ENCODE measurements at places on chromosomes 12 and 14. TPM values are rescaled to one million over a fixed set of nuclear protein-coding genes. Genes with fewer than 3 reads are reported as not detected.
A peak's percentile ranks its signal among the peaks of the same experiment; 100 is the strongest.

Gene NOVA1
- polyA plus RNA-seq: not detected

Gene TAS2R43
- not detected for polyA plus RNA-seq

DNA sequence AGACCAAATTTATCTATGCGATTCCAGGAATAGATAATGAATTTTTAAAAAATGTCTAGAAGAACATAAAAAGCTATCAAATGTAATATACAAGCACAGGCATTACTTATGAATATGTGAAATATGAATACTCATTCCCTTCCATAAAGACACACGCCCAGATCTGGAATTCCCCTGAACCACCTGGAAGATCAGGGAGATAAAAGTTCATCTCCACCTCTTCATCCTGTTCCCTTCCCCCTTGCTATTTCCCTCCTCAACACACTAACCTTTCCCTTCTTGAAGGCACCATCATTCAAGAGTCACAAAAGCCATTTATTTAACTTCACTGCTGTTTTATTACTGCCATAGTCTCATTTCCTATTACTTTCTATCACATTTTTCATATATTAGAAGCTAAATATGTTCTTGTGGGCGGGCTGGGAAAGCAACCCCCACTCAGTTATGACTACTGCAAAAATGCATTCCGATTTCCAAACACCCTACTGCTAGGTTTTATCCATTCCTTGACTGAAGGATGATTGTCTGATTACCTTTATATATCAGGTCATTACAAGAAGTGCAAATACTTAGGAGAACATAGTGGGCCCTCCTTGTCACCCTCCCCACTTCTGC lies 16.1 kb downstream of the FGD6 start:
- H3K36me3 ChIP-seq: no peaks in the 10 kb centered on the region
- no peak for DNase-seq
- H3K27me3 ChIP-seq: no peaks in the 10 kb centered on the region
- H3K4me1 ChIP-seq: peaks cover 18% of the 10 kb centered on the region

GRCh38 chr14:91125801-91126200 lies 11.9 kb downstream of the DGLUCY start:
- no peaks in the 10 kb centered on the region for H3K27me3 ChIP-seq
- H3K27ac ChIP-seq: peak overlapping the region; percentile 59
- H3K36me3 ChIP-seq: peaks cover 13% of the 10 kb centered on the region

GRCh38 chr12:94380507-94380906 lies 79.2 kb downstream of the CEP83 start:
- peaks cover 28% of the 10 kb centered on the region for H3K36me3 ChIP-seq
- no peak overlapping the region for H3K4me3 ChIP-seq
- no peak for DNase-seq
- H3K27ac ChIP-seq: no peak overlapping the region
- H3K4me1 ChIP-seq: no peaks in the 10 kb centered on the region

Measured in naive B cell (primary cell).